ENCODE measurements at places on chromosomes 7 and 10. TPM values are rescaled to one million over a fixed set of nuclear protein-coding genes. Genes with fewer than 3 reads are reported as not detected.

Gene SPDYE16
- 1.1 TPM for total RNA-seq

Gene GRM3
- not detected for total RNA-seq

GRCh38 chr7:68785036-68785435, 813.2 kb upstream of the AUTS2 start:
- H3K27me3 ChIP-seq, result no peaks in the 10 kb centered on the region
- H3K36me3 ChIP-seq, result no peaks in the 10 kb centered on the region
- H3K4me1 ChIP-seq, result no peaks in the 10 kb centered on the region
- H3K27ac ChIP-seq, result no peak overlapping the region
- no peak overlapping the region for H3K4me3 ChIP-seq

Gene TMEM273
- total RNA-seq, result not detected

DNA sequence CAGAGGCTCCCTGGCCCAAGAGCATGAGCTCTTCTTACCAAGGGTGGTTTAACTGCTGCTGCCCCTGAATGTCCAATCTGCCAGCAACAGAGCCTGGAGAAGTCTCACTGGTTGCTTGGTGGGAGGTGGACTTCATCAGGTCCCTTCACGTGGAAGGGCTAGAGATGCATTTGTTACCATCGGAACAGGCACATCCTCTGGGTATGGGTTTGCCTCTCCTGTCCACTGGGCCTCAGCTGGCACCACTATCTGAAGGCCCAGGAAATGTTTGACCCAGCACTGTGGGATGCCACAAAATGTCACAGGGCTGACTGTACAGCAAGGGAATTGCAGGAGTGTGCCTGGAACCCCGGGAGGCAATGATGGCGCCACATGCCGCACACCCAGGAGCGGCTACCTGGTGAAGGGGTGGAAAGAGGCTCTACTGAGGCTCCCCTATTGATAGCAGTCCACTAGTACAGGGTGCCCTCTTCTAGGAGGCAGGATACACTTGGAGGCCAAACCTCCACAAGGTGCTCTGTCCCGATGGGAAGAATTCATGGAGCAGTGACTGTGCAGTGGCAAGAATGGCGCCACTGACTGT, 603.1 kb upstream of the MGMT start:
- no peak overlapping the region for H3K27ac ChIP-seq
- H3K4me1 ChIP-seq, result no peaks in the 10 kb centered on the region
- no peaks in the 10 kb centered on the region for H3K27me3 ChIP-seq

Gene SPDYE11
- not detected for total RNA-seq

Gene TNS3
- total RNA-seq, result 8.0 TPM

- H3K27me3 ChIP-seq, result no peaks in the 10 kb centered on the region
- peaks cover 5% of the 10 kb centered on the region for H3K4me1 ChIP-seq
- no peaks in the 10 kb centered on the region for H3K36me3 ChIP-seq
- H3K27ac ChIP-seq, result no peak overlapping the region
- H3K4me3 ChIP-seq, result no peak overlapping the region
Measured at GRCh38 chr7:25720427-25720826, 431.6 kb upstream of the NFE2L3 start.

Gene HGF
- 0.11 TPM for total RNA-seq

GRCh38 chr7:137626469-137627067, 220.2 kb downstream of the DGKI start:
- no peaks in the 10 kb centered on the region for H3K27me3 ChIP-seq
- H3K27ac ChIP-seq, result no peak overlapping the region
- no peaks in the 10 kb centered on the region for H3K36me3 ChIP-seq

Gene ZNF853
- 32.2 TPM for total RNA-seq

DNA sequence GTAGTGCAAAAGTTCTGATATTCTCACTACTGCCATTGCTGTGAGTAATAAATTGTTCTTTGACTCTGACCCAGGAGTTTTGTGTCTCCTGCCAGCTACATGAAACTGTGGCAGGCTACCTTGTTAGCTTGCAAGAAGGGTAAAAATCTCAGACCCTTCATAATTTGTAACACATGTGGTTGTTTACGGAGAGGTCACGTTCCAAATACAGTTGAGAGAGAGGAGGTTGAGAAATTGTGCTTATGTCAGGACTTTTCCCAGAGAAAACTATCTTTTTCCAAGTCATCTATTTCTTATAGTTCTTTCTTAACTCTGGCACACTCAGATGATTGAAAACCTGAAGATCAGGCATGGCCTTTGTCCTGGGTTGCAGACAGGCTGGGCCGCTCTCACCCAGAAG, 114.4 kb upstream of the SVIL start:
- no peaks in the 10 kb centered on the region for H3K27me3 ChIP-seq
- H3K36me3 ChIP-seq, result no peaks in the 10 kb centered on the region
- no peak for DNase-seq

GRCh38 chr10:63633677-63634487, 112.7 kb downstream of the REEP3 start:
- DNase-seq, result peak; percentile 64
- no peaks in the 10 kb centered on the region for H3K4me1 ChIP-seq
- no peak overlapping the region for H3K4me3 ChIP-seq
- no peaks in the 10 kb centered on the region for H3K27me3 ChIP-seq
- H3K36me3 ChIP-seq, result no peaks in the 10 kb centered on the region
- H3K27ac ChIP-seq, result no peak overlapping the region

Data from cardiac muscle cell (in vitro differentiated cells and primary cell).